Epithelial cell of esophagus (primary cell): ENCODE measurements at places on chromosomes 3 and 15.

DNA sequence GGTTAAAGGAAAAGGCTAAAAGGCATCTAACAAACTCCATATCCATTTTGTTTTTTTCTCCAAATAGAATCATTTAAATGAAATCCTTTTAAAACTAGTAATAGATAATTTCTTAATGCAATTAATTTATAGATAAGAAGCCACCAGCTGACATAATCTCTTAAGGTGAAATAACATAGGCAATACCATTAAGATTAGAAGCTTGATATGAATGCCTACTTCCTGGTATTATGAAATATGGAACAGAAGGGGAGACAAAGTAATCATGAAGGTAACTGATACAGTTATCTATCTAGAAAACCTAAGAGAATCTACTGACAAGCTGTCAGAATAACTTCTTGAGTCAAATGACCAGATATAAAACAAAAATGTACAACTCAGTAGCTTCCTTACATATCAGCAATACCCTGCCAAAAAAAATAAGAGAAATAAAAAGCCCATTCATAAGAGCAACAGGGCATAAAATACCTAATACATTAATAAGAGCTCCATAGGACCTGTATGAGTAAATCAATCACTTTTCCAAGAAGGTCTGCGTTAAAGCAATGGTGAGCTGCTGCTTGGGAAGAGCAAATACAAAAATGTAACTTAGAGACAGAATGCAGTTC lies 10.7 kb downstream of the EHD4 start:
- DNase-seq, result no peak

- DNase-seq, result no peak
Observed at GRCh38 chr3:54264050-54264449, 141.7 kb downstream of the CACNA2D3 start.

DNA sequence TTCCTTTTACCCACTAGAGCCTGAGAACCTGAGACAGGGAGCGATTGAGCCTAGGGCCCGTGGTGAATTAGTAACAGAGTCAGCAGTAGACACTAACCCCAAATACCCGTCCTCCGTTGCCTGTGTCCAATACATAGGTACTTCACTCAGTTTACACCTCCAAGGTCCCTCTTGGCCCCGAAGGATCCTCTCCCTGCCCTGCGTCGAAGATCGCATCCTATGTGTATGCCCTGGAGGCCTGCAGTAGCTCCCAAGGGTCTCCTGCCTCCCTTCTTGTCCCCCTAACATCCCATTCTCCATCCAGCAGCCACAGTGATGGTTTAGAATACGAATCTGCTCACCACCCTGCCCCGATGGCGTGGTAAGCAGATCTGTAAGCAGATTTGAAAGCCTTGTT lies 67.0 kb downstream of the ISG20 start:
- no peak for DNase-seq

GRCh38 chr3:109899925-109900324 lies 562.6 kb upstream of the DPPA4 start:
- no peak for DNase-seq

GRCh38 chr3:87336761-87337160 lies 60.4 kb upstream of the POU1F1 start:
- peak; percentile 12 for DNase-seq

DNA sequence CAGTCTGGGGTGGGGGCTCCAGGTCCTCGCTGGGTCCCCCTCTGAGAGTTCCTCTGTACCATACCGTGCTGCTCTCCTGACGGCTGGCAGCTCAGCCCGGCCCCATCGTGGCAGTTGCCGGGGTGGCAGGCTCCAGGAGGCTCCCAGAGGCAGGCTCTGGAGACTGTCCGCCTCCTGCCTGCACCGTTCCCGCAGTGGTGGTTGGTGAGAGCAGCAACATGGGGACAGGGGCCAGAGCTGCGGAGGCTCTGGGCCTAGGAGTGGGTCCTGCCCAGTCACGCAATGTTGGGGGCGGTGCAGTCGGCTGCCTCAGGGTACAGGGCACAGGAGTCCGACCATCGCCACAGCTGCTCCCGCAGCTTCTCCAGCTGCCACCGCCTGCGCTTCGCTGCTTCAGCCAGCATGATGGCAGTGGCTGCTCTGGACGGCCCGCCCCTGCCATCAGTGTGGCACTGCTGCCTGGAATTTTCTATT lies 492.7 kb downstream of the AGBL1 start:
- DNase-seq, result no peak

- DNase-seq, result peak; percentile 38
Observed at GRCh38 chr3:185172086-185173049, 19.5 kb upstream of the C3orf70 start.

DNA sequence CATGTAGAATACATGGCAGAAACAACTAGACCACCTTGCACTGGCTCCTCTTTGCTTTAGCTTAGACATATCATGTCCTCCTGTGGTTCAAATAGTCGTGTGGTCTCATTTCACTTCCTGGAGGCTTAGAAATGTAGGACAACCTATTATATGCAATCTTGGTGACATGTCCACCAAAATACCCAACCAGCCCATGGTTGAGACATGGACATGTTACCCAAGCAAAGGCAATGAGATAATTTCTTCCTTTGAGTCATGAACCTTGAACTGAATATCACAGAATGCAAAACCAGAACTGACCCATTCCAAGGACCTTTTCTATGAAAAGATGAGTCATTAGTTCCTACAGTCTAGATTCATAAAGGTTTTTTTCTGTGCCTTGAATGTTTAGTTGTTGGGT lies 309.0 kb upstream of the MDFIC2 start:
- DNase-seq, result no peak

GRCh38 chr3:197269024-197269423 lies 29.4 kb downstream of the DLG1 start:
- no peak for DNase-seq

- DNase-seq, result no peak
Observed at GRCh38 chr15:64618138-64618537, 157.3 kb downstream of the RBPMS2 start.

DNA sequence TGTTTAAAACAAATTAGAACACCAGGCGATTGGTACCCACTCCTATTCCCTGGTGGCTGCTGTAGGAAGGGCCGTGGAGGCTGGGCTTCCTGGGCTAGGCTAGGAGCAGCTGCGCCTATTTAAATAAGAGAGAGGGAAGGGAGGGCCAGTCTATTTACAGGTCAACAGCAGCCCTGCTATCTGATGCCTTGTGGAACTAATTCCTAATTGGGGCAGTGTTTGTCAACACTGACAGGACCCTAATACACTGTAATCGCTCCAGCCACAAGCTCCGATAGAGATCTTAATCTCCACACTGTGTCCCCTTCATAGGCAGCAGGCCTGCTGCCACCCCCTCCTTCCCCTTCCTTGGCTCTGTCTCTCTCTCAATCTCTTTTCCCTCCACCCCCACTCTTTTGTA lies 116.9 kb upstream of the SOX14 start:
- no peak for DNase-seq

- peak; percentile 7 for DNase-seq
Observed at GRCh38 chr3:182908471-182908870, 71.9 kb downstream of the DCUN1D1 start.

GRCh38 chr3:81033684-81034083 lies 727.8 kb downstream of the GBE1 start:
- DNase-seq, result no peak

DNA sequence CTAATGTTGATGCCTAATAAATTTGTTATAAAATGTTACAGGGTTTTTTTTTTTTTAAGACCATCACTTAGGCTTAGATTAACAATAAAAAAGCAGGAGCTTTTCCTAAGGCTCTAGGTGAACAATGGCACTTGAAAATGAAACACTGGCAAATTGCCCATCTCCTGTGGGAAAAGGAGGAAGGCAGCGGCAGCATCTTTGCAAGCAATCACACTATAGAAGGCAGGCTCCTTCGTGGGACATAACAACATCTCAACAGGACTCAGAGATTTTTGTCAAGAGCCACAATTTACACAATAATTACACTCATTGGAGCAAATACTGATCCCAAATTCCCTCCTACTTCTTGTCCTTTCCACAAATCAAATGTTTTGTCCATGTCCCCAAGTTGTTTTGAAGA lies 646.7 kb downstream of the ROBO2 start:
- DNase-seq, result no peak

DNA sequence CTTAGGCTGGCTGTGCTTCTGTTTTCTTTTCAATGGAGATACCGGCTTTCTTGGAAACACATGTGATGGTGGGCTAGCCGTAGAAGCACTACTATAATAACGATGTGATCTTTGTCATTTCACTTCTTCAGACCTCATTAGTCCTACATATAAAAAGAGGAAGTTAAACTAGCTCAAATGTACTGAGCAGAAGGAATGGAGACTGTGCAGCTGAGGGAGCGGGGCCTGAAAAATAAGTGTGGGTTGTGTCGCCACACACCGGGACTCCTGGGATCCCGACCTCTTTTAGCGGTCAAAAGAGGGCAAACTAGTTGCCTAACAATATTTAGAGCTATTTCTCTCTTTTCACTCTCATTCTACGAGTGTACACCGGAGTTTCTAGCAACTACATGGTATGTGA lies 1.0 kb upstream of the RNF7 start:
- no peak for DNase-seq

GRCh38 chr3:132261506-132261905 lies 55.7 kb upstream of the ACP3 start:
- no peak for DNase-seq

GRCh38 chr15:87401973-87402372 lies 854.6 kb downstream of the NTRK3 start:
- DNase-seq, result no peak

GRCh38 chr3:115626721-115627120 lies 3.4 kb downstream of the GAP43 start:
- no peak for DNase-seq

DNA sequence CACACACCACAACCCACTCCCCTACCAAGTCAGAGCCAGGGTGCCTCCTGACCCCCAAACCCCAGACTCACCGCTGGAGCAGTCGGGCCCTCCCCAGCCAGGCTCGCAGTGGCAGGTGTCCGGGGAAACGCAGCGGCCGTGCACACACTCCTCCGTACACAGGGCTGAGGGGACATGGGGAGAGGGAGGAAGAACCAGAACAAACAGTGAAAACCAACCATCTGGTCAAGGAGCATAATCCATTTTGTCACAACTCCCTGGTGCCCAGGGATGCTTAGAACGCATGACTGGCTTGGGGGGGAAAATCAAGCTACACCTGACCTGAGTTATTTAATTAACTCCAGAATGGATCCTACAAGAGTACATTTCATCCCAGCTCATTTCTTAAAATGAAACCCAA lies 159.2 kb downstream of the MEGF11 start:
- DNase-seq, result no peak

DNA sequence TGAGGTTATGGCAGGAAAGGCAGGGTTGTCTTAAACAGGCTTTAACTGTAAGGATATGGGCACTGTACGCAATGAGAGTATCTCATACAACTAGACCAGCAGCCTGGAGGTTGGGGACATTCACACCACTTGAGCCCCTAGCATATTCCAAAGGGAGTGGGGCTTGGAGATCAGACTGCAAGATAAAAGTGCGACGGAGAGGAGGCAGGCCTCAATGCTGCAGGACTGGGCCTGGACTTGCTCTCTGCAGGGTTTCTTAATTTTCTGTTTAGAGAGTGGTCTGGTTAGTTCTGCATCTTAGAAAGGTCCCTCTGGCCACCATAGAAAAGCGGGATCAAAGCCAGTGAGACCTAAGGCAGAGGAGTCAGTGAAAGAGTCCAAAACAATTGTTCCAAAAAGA lies 357.7 kb upstream of the NR2F2 start:
- DNase-seq, result no peak

- DNase-seq, result no peak
Observed at GRCh38 chr3:173548261-173548660, 150.7 kb downstream of the NLGN1 start.

DNA sequence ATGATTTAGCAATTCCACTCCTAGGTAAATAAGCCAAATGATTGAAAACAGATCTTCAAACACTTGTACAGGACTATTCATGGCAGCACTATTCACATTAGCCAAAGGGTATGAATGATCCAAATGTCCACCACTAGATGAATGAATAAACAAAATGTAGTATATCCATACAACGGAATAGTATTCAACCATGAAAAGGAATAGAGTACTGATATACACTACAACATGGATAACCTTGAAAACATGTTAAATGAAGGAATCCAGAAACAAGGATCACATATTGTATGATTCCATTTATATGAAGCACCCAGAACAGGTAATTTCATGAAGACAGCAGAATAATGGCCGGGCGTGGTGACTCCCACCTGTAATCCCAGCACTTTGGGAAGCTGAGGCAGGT lies 78.2 kb upstream of the IGF1R start:
- DNase-seq, result no peak

DNA sequence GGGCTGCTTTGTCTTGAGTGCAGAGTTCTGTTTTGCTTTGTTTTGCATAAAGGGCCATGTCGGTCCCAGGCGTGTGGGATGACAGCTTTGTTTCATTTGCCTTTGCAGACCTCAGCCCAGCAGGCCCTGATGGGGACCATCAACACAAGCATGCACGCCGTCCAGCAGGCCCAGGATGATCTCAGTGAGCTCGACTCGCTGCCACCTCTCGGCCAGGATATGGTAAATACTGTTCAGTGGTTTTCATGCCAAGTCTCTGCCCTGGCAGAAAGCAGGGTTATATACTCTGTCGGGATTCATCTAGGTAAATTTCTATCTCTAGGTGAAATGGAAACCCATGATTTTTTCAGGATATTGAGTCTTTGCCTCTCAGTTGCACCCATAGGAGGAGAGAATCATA lies 343.9 kb upstream of the TPM1 start:
- no peak for DNase-seq
